Uterus (tissue), 4 donors: ENCODE measurements at places on chromosomes 12 and 14.

DNA sequence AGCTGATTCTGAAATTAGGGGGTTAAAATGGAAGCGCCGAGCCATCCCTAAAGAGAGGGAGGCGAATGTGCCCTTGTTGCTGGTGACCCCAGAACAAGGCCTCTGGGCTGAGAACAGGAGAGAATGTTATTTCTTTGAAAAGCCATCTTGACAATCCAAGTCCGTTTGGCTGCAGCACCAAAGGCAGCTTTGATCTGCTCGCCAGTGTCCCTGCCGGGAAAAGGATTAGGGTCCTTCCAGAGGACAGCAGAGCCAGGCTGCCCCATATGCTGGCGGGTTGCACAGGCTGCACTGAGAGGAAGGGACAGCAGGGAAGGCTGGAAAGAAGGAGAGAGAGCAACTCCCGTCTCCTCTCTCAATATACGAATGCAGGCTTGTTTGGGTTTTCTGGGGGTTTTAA is 141.7 kb downstream of the TMEM132C start:
- no peak overlapping the region for H3K4me3 ChIP-seq
- no peak overlapping the region for H3K27ac ChIP-seq
- no peak for DNase-seq

GRCh38 chr14:95208598-95208997 is 51.3 kb upstream of the DICER1 start:
- H3K27ac ChIP-seq = no peak overlapping the region
- no peak for DNase-seq
- H3K36me3 ChIP-seq = no peaks in the 10 kb centered on the region
- H3K4me1 ChIP-seq = no peaks in the 10 kb centered on the region
- H3K4me3 ChIP-seq = no peak overlapping the region
- H3K27me3 ChIP-seq = no peaks in the 10 kb centered on the region

- DNase-seq = no peak
- no peak overlapping the region for H3K27ac ChIP-seq
- no peaks in the 10 kb centered on the region for H3K4me1 ChIP-seq
- H3K27me3 ChIP-seq = no peaks in the 10 kb centered on the region
Observed at GRCh38 chr14:54478636-54479215, 10.1 kb downstream of the GMFB start.

DNA sequence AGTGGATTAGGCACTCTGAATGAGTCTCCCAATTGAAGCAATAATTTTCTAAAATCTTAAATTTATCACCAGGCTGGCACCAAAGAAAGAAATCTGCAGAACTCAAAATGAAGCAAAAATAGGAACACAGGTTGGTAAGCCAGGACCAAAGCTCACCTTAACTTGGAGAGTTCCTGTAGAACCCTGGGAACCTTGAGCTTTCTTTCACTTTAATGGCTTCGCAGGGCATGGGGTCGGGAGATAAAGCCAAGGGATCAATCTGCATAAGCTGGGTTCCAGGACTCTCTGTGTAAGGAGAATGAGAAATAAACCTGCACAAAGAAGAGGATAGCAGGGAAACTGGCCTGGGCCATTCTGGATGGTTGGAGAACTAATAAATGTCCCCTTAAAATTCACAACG is 8.3 kb upstream of the VDR start:
- DNase-seq = no peak
- no peaks in the 10 kb centered on the region for H3K36me3 ChIP-seq
- no peaks in the 10 kb centered on the region for H3K27me3 ChIP-seq

GRCh38 chr14:100734031-100734990 is 7.6 kb downstream of the DLK1 start:
- H3K27ac ChIP-seq = no peak overlapping the region
- no peaks in the 10 kb centered on the region for H3K36me3 ChIP-seq
- no peak for DNase-seq
- H3K4me3 ChIP-seq = no peak overlapping the region
- no peaks in the 10 kb centered on the region for H3K4me1 ChIP-seq

- no peaks in the 10 kb centered on the region for H3K27me3 ChIP-seq
- no peaks in the 10 kb centered on the region for H3K4me1 ChIP-seq
- no peak for DNase-seq
- H3K27ac ChIP-seq = no peak overlapping the region
Observed at GRCh38 chr12:101414533-101415119, 7.1 kb upstream of the ARL1 start.

DNA sequence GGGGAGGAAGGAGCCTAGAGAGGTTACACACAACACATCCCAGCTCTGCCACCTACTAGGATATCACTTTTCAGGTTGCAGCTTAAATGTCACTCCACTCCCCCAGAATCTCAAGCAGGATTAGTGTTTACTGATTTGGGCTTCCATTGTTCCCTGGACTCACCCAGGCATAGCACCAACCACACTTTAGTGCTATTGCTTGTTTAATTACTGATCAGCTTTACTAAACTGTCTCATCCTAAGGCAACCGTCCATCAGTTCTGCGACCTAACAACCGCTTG is 6.1 kb upstream of the KRT18 start:
- no peak overlapping the region for H3K27ac ChIP-seq
- H3K36me3 ChIP-seq = no peaks in the 10 kb centered on the region
- no peak overlapping the region for H3K4me3 ChIP-seq
- no peak for DNase-seq
- H3K4me1 ChIP-seq = no peaks in the 10 kb centered on the region
- no peaks in the 10 kb centered on the region for H3K27me3 ChIP-seq

DNA sequence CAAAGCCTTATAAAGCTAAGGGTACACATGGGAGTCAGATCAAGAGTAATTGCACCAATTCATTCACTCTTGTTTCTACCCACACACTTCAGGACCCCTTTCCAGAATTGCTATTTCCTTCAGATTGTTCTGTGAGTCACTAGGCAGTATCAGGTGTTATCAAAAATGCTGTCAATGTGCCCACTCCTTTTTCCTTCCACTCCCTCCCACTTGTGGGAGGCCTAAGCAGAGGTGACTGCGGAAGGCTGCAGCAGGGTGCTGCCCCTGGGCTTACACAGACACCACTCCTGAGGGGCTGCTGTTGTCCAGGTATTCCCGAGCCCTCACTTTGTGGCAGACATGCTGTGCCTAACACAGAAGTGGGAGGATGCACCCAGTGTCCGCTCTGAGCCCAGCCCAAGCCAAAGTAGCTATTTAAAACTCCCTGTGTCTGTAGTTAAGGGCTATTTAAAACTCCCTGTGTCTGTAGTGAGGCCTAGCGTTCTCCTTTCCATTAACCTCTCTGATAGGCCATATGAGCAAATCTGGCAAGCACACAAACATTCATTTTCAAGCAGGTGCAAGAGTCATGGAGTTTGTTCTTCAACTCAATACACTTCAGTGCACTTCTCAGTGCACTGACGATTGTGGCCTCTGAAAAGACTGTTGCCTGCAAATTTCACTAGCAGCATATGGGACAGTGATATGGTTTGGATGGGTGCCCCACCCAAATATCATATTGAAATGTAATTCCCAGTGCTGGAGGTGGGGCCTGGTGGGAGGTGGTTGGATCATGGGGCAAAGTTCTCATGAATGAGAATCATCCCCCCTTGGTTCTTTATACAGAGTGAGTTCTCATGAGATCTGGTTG is 117.8 kb downstream of the PHLDA1 start:
- H3K4me1 ChIP-seq = no peaks in the 10 kb centered on the region
- no peaks in the 10 kb centered on the region for H3K27me3 ChIP-seq
- H3K4me3 ChIP-seq = no peak overlapping the region
- DNase-seq = no peak
- H3K27ac ChIP-seq = no peak overlapping the region

- H3K4me3 ChIP-seq = no peak overlapping the region
- H3K4me1 ChIP-seq = no peaks in the 10 kb centered on the region
- no peaks in the 10 kb centered on the region for H3K27me3 ChIP-seq
- no peak overlapping the region for H3K27ac ChIP-seq
- DNase-seq = no peak
- H3K36me3 ChIP-seq = no peaks in the 10 kb centered on the region
Observed at GRCh38 chr14:104034976-104035699, 50.4 kb upstream of the ASPG start.

DNA sequence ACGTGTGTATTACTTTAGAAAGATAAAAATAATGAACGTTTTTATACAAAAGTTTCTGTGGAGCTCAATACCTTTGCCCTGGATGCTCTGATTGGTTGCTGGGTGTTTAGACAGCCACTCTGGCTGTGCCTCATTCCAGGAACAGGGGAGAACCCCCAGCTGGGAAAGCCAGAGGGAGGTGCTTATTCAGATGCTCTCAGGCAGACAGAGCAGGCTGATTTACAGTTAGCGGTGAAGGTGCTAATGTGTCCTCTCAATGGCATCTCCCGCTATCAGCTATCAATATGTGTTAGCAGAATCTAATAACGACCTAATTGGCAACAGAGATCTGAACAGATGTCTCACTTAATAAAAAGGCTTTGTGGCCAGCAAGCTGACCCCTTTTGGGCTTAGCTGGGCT is 402.3 kb downstream of the NUAK1 start:
- H3K4me3 ChIP-seq = no peak overlapping the region
- no peak overlapping the region for H3K27ac ChIP-seq
- no peaks in the 10 kb centered on the region for H3K27me3 ChIP-seq
- DNase-seq = no peak

DNA sequence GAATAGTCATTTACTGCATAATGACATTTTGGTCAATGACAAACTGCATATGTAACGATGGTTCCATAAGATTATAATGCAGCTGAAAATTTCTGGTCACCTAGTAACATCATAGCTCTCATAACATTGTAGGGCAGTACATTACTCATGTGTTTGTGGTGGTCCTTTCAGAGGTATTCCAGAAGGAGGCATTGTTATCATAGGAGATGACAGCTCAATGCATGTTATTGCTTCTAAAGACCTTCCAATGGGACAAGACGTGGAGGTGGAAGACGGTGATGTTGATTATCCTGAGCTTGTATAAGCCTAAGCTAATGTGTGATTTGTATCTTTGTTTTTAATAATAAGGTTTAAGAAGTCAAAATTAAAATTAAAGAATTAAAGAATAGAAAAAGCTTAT is 43.8 kb upstream of the TSPAN11 start:
- H3K4me1 ChIP-seq = no peaks in the 10 kb centered on the region
- H3K27ac ChIP-seq = no peak overlapping the region
- no peaks in the 10 kb centered on the region for H3K27me3 ChIP-seq
- DNase-seq = no peak
- H3K36me3 ChIP-seq = no peaks in the 10 kb centered on the region
- no peak overlapping the region for H3K4me3 ChIP-seq

- no peak overlapping the region for H3K4me3 ChIP-seq
- H3K4me1 ChIP-seq = no peaks in the 10 kb centered on the region
Observed at GRCh38 chr14:33655421-33655820, 295.5 kb downstream of the EGLN3 start.

GRCh38 chr14:91058042-91058581 is 2.3 kb downstream of the RPS6KA5 start:
- no peaks in the 10 kb centered on the region for H3K36me3 ChIP-seq
- no peak for DNase-seq
- no peak overlapping the region for H3K4me3 ChIP-seq
- H3K27me3 ChIP-seq = no peaks in the 10 kb centered on the region
- no peaks in the 10 kb centered on the region for H3K4me1 ChIP-seq
- H3K27ac ChIP-seq = no peak overlapping the region

DNA sequence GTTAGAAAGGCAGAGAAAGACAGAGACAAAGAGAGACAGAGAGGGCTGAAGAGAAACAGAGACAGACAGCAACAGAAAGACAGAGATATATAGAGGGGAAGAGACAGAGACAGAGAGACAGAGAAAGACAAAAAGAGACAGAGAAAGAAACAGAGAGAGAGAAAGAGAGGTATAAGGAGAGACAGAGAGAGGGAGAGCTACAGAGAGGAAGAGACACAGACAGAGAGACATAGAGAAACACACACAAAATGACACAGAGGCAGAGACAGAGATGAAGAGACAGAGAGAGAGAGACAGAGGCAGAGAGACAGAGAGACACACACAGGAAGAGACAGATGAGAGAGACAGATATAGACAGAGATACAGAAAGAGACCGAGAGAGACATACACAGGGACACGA is 168.6 kb downstream of the TMEM121 start:
- H3K4me3 ChIP-seq = no peak overlapping the region
- DNase-seq = no peak
- no peaks in the 10 kb centered on the region for H3K36me3 ChIP-seq
- H3K4me1 ChIP-seq = no peaks in the 10 kb centered on the region

GRCh38 chr14:34460295-34460694 is 1.7 kb downstream of the SPTSSA start:
- H3K4me1 ChIP-seq = no peaks in the 10 kb centered on the region
- no peak for DNase-seq
- H3K4me3 ChIP-seq = no peak overlapping the region
- no peak overlapping the region for H3K27ac ChIP-seq
- H3K27me3 ChIP-seq = no peaks in the 10 kb centered on the region
- no peaks in the 10 kb centered on the region for H3K36me3 ChIP-seq

GRCh38 chr14:60736494-60736893 is 1.9 kb downstream of the MNAT1 start:
- no peak overlapping the region for H3K4me3 ChIP-seq
- H3K27ac ChIP-seq = no peak overlapping the region
- DNase-seq = no peak
- no peaks in the 10 kb centered on the region for H3K27me3 ChIP-seq
- peaks cover 6% of the 10 kb centered on the region for H3K4me1 ChIP-seq

GRCh38 chr12:100795174-100795799 is 711 bp downstream of the ANO4 start:
- no peak for DNase-seq
- peak overlapping the region; percentile 44 for H3K27ac ChIP-seq
- no peaks in the 10 kb centered on the region for H3K36me3 ChIP-seq
- H3K4me3 ChIP-seq = no peak overlapping the region
- no peaks in the 10 kb centered on the region for H3K27me3 ChIP-seq

DNA sequence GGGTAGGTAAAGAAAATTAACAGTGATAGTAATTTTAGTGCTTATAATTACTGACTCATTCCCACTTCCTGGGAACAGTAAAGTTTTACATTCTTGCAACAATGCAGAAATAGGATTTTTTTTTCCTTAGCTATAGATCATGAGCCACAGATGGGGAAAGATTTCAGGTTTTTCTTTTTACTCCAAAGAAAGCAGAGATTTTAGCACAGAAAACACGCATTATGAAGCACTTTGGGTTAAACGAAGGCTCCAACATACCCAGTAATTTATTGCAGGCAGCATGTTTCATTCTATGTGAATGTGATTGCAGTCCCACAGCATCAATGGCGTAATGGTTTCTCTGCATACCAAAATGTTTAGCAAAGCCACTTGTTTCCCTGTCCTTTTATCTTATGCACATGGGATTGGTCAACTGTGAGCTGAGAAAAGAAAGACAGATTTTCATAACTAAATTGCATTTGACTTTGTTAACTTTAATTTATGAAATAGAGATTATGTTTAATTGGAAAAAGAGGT is 124.6 kb upstream of the E2F7 start:
- H3K4me1 ChIP-seq = no peaks in the 10 kb centered on the region
- H3K27ac ChIP-seq = no peak overlapping the region
- DNase-seq = no peak
